ENCODE measurements at places on chromosomes 1 and 21.

DNA sequence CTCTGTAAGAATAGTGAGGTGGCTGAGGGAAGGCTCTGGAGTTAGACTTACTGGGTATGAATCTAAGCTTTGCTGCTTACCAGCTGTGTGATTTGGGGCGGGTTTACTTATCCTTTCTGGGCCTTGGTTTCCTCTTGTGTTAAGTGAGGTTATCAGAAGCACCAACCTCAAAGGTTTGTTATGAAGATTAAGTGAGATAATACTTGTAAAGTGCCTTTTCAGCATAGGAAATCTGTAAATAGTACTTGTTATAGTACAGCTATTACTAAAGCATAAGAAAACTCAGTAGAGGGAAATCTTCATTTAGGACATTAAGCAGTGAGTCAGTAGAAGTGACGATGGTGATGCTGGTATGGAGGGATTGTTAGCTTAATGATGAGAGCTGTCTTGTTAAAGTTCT, 12.1 kb downstream of the HHAT start:
- no peak for DNase-seq

- no peak for DNase-seq
Measured at GRCh38 chr1:54471588-54471987, 65.4 kb upstream of the SSBP3 start.

- DNase-seq = no peak
Measured at GRCh38 chr21:42440187-42440792, 36.6 kb downstream of the UBASH3A start.

DNA sequence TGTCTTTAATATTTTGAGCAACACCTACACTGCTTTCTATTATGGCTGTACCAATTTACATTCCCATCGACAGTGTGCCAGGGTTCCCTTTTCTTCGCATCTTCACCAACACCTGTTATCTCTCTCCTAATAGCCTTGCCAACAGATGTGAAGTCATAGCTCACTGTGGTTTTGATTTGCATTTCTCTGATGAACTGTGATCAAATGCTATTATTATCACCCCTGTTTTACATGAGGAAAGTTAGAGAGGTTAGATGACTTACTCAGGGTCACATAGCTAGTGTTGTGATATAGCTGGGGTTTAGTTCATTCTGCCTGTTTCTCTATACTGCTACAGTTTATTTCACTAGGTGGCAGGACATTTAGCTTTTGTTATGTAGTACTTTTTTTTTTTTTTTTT, 204.1 kb downstream of the FMN2 start:
- no peak for DNase-seq

GRCh38 chr21:38037416-38037815, 121.2 kb upstream of the KCNJ6 start:
- no peak for DNase-seq

- no peak for DNase-seq
Measured at GRCh38 chr1:10253755-10254154, 43.4 kb downstream of the KIF1B start.
